ENCODE measurements at places on chromosomes 3 and 15.

DNA sequence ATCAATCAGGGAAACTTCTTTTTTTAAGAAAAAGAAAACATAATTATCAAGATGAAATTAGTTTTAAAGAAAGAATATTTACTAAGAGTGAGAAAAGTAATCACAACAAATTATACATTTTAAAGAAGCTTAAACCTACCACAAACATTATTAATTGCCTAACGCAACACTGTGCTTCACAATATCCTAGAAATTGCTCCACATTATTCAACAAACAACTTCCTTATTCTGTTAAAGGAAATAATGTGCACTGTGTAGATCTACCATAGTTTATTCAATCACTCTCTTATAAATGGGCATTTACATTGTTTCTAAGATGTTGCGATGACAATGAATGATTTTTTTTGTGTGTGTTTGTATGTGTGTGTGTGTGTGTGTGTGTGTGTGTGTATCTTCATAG is 525.9 kb upstream of the KCNMB2 start:
- DNase-seq, result no peak

- no peak for DNase-seq
Measured at GRCh38 chr15:74829486-74829885, 3.1 kb downstream of the CPLX3 start.

GRCh38 chr3:179174316-179174715 is 26.2 kb downstream of the PIK3CA start:
- DNase-seq, result no peak

DNA sequence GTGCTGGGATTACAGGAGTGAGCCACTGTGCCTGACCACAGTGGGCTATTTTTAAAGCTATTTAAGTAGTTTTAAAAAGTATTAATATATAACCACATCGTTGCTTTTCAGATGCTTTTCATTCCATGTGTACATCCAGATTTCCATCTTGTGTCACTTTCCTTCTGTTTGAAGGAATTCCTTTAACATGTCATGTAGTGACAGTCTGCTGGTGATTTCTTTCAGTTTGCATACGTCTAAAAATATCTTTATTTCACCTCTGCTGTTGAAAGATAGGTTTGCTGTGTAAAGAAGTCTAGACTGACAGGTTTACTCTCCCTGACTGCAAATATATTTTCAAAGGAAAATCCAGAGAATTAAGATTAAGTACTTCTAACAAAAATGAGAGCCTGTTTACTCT is 12.2 kb downstream of the FAM240A start:
- DNase-seq, result no peak

GRCh38 chr15:90903733-90904536 is 833 bp downstream of the MAN2A2 start:
- DNase-seq, result no peak

DNA sequence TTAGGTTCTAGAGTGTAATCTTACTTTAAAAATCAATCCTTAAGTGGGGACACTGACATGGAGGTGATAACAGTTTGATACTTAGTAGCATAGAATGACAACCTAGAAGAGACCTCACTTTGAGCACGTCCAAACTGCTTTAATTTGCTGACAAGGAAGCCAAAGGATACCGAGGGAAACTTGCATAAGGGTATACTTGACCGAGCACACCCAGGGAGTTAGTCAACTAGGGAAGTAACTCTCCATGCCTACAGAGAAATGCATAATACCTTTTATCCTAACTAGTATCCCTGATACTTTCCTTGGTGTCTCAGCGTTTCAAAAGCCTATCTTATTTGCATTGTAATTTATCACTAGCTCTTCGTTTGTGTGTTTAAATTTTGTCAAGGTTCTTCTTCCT is 5.5 kb upstream of the TPRG1 start:
- DNase-seq, result no peak

Data from NCI-H1436 treated with DMSO at 0.1 percent for 48 hours (cell line).